ENCODE measurements at places on chromosomes 4 and X. TPM values are rescaled to one million over a fixed set of nuclear protein-coding genes. Genes with fewer than 3 reads are reported as not detected.

Gene SHROOM3
- polyA plus RNA-seq: 19.2 TPM

Gene IDH3G
- polyA plus RNA-seq: 45.4 TPM

Gene EBP
- 18.5 TPM for polyA plus RNA-seq

Gene SOX3
- polyA plus RNA-seq: not detected

Gene VCX3A
- polyA plus RNA-seq: not detected

Gene TMPRSS11B
- polyA plus RNA-seq: not detected

Gene TSPAN6
- polyA plus RNA-seq: 33.7 TPM

Gene DSPP
- polyA plus RNA-seq: not detected

Gene FGFRL1
- 343 TPM for polyA plus RNA-seq

Gene MAGEA2
- polyA plus RNA-seq: not detected

Gene SORCS2
- 7.6 TPM for polyA plus RNA-seq

Gene CXCL13
- 9.7 TPM for polyA plus RNA-seq

Gene CXXC4
- polyA plus RNA-seq: 5.0 TPM

Gene FLNA
- polyA plus RNA-seq: 246 TPM

Gene BTK
- 2.0 TPM for polyA plus RNA-seq

Gene ATP8A1
- 11.5 TPM for polyA plus RNA-seq

Gene APELA
- polyA plus RNA-seq: 0.30 TPM
